ENCODE measurements at places on chromosomes 6 and 20.

- DNase-seq: no peak
Observed at GRCh38 chr20:63268671-63269439, 3.8 kb upstream of the ARFGAP1 start.

- DNase-seq: no peak
Observed at GRCh38 chr20:32891491-32891890, 32.8 kb downstream of the EFCAB8 start.

DNA sequence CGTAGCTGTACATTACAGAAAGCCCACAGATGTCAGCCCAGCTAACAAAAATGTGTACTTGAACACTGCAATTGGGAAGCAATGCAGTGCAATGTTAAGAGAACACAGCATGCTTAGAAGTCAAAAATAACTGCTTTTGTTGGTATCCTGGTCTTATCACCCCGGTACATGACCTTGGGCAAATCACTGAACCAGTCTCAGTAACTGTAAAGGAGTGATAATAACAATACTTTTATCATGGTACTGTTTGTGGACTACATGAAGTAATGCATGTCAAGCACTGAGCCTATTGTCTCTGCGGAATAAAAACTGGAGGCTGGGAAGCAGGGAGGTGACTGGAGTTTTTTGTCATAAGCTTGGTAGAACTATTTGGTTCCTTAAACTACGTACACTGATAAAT is 44.7 kb upstream of the SPDEF start:
- DNase-seq: no peak

GRCh38 chr6:168232062-168232461 is 87.5 kb downstream of the DACT2 start:
- no peak for DNase-seq

- no peak for DNase-seq
Observed at GRCh38 chr6:165390475-165390874, 81.1 kb upstream of the C6orf118 start.

DNA sequence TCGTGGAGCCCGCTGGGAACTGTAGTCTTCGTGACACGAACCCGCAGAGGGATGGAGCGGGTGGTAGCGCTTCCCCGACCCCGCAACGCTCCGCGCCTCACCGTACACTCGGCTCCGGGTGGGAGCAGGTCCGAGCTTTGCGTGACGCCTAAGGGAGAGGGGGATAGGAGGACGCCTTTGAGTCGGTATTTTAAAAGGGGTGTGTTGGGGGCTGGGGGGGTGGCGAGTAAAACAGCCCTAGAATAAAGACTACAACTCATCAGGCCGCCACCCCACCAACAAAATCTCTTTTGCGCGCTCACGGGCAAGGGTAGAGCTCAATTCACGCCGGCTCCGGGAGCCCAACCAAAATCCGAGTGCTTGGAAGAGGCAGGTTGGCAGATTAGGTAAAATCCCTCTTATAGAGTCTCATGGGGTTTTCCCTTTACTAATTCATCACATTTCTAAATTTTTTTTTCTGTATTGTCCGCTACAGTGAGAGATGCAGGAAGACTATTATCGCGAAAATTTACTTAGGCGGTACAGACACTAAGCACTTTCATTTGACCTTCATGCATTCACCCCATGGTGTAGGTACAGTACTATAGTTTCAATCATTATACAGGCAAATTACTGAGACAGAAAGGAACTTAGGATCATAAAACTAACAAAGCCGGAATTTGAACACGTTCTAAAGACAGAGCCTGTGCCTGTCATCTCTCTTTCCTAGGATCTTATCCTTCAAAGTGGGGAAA is 706 bp upstream of the SNX14 start:
- peak; percentile 52 for DNase-seq

DNA sequence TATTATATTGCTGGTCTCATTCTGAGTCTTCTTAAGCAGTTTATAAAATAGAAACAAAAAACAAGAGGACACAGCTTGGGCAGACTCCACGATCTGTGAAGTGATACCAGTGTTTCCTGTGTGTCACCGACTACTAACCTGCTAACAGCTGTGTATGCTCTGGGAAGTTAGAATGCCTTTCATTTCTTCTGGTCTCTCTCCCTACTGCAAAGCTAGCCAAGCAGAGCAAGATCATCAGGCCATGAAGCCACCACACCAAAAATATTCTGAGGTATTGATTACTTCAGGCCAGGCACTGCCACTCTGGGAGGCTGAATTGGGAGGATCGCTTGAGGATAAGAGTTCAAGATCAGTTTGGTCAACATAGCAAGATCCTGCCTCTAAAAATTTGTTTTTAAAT is 46.9 kb upstream of the SMIM29 start:
- no peak for DNase-seq

DNA sequence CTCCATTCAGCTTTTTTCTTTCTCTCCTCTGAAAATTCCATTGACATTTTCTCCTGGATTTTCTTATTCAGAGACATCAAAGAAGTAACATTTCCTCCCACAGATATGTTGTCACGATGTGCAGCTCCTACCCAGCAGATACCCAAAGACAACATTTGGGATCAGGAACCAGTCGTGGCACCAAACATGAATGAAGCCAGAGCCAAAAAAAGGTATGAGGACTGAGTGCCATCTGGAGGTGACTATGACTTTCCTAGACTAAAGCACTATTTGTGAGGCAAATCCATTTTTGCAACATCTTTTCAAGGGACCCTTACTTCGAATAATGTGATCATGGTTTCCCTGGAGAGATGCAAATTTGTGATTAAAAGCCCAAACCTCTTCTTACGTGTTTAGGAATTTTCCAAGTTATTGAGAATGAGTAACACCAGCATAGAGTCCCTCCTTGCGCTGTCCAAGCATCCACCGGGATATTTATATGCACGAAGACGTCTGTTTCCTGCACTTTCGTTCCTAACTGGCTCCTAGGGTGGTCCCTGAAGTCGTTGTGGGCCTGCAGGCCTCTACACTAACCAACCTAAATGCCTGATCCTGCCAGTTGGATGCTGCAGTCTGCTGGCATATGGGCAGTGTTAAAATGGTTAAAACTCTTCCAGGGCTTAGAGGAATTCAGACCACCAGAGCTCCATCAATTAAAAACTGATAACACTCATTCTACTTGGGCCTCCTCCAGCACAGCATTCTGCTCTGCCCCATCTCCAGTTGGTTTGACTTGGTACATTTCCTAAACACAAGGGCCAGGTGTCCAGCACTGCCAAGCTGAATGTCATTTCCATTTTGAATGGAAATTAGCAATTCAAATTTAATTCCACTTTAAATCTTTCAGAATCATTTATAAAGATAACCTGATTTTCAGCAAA is 256.6 kb downstream of the C6orf118 start:
- no peak for DNase-seq

DNA sequence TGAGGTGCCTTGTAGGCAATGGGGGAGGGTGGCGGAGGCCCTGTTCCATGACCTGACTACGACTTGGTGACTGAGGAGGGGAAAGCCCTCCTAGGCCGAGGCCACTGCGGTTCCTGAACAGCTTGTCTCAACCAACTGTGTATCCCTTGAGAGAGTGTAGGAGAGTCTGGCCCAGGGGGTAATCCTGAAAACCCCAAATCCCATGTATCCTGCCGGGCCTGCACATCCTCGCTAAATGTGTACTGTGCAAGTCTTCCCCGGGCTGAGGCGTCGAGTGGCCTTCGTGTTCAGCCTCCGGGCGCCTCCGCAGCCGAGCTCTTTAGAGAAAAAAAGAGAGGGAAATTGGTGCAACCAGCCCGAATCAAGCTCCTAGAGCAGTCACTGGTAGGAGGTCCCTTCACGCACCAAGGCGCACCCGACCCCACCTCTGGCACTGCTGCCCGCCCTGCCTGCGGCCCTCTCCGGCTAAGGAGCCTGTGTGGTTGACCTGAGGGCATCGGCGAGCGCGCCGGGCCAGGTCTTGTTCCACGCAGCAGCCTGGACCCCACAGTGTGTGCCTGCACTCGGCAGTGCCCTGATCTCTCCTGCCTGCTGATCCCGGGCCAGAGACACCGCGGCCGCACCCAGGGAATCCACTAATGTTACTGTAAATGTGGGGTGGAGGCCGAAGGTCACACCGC is 7.3 kb downstream of the SIM1 start:
- DNase-seq: no peak

GRCh38 chr20:37267667-37268313 is 6.2 kb upstream of the GHRH start:
- DNase-seq: no peak

DNA sequence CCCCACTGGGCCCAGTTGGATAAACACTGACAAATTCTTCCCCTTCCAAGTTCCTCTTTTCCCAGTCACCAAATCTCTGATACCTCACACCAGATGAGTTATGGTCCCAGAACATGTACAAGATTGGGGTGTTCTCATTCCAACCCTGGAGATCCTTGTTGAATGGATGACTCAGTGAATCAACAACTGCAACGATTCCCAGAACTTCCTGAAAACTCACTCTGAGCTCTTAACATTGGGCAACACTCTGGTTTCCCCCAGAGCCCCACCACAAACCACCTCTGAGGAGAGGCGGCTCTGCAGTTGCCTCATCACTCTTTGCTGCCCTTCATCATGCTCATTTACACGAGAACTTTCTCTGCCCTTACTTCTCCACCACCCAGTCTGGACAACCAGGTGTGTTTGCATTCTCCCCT is 115.2 kb downstream of the MRPL14 start:
- DNase-seq: peak; percentile 96

- no peak for DNase-seq
Observed at GRCh38 chr6:2843138-2843740, 1.6 kb upstream of the SERPINB1 start.

DNA sequence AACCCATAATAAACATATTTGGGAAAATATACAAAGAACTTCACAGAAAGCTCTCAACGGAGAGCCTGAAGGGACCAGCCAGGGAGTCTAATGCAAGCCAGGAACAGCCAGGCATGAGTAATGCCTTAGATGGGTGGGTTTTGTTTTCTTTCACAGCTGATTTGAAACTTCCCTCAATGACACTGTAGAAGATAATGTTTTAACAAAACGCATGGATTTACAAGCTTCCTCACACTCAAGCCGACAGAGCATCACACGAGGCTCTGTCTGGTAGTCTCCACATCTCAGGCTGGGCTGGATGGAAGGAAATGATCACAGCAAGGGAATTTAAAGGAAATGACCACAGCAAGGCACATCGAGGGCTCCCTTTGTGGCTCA is 113.9 kb downstream of the GMPR start:
- no peak for DNase-seq

DNA sequence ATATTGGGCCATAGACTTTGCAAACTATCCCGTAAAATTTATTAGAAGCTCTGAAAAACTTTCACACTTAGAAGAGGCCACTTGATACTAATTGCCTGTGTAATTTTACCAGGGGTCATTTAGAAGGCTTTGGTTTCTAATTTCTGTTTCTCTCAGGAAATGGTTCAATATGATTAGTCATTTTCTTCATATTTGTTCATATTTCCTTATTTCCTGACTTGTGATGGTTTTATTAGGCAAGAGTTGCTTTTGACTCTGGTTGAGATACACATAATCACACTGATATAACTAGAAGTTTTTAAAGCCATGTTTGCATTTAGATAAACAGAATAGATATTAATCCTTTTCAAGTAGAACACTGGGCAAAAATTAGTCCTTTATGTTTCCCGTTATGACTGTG is 11.8 kb upstream of the HBS1L start:
- DNase-seq: peak; percentile 80

- no peak for DNase-seq
Observed at GRCh38 chr6:32954986-32955802, 2.3 kb upstream of the HLA-DMA start.

- no peak for DNase-seq
Observed at GRCh38 chr6:16621002-16621401, 140.3 kb downstream of the ATXN1 start.

DNA sequence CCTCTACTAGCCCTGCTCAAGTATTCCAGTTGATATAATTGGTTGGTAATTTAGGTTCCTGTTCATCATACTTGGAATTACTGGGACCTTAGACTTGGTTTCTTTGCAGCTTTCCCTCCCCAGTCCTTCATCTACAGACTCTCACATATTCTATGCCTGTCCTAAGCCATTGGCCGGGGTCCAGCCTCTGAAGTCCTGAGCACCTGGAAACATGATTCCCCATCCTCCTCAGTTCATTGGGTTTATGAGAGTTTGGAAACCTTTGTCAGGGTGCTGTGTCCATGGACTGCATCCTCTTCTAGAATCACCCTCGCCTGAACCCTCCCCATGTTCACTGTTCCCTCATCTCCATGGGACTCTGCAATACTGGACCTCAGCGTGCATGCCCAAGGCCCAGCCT is 8.8 kb downstream of the GSTA2 start:
- no peak for DNase-seq

- no peak for DNase-seq
Observed at GRCh38 chr6:85401186-85402021, 48.5 kb upstream of the NT5E start.

GRCh38 chr6:109655761-109656262 is 35.2 kb downstream of the AK9 start:
- no peak for DNase-seq

- DNase-seq: no peak
Observed at GRCh38 chr20:9400171-9401025, 114.0 kb upstream of the LAMP5 start.

DNA sequence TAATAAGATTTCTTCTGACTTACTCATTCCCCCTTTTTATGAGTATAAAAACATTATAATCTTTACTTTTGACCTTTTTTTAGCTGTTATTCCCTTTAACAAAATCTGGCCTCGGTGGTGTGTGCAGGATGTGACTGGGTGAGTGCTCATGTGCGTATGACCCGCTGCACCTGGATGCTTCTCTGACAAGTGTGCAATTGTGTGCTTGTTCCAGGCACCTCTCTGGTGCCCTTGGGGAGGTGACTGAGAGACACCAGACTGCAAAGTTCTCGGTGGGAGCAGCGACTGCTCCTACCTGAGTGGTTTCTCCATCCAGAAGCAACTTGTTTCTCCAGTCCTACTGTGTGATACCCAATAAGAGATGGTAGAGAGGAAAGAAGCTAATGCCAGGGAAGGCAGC is 65.0 kb downstream of the ISM1 start:
- no peak for DNase-seq

DNA sequence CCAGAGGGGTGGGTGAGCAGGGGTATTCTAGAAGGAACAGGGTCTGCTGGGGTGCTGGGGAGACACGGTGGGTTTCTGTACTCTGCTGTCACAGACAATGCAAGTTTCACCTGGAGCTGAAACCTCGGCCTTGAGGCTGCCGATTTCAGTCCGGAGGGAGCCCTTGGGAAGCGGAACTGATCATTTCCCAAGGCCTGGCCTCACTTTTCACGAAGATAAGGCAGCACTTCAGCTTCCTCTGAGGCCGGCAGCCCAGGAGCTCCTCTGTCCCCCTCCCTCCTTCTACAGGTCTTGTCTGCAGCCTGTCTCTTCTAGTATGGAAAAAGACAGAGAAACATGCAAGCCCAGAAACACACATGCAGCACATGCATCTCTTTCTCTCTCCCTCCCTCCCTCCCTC is 242.1 kb downstream of the CDC5L start:
- no peak for DNase-seq

- no peak for DNase-seq
Observed at GRCh38 chr20:12750221-12750620, 258.6 kb upstream of the SPTLC3 start.

All from CD14-positive monocyte (primary cell).